ENCODE measurements at places on chromosomes 13 and 19. TPM values are rescaled to one million over a fixed set of nuclear protein-coding genes. Genes with fewer than 3 reads are reported as not detected.

- no peak overlapping the region for H3K27ac ChIP-seq
- H3K27me3 ChIP-seq, result no peaks in the 10 kb centered on the region
- no peaks in the 10 kb centered on the region for H3K36me3 ChIP-seq
- DNase-seq, result no peak
Measured at GRCh38 chr13:93080587-93080986, 146.0 kb upstream of the GPC6 start.

DNA sequence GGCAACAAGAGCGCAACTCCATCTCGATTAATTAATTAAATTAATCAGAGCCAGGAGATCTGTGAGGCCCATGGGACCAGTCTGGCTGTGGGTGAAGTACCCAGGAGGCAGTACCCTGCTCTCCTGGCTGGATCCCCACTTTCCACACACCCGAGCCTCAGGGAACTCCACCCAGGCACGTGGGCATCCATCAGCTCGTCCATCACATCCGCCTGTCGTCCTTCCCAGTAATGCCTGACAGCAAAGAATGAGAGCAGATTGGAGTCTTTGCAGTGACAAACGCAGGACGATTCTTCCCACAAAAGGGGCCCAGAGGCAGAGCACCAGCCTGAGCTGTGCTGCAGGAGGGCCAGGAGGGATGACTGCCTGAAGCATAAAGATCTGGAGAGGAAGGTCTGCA lies 35.8 kb downstream of the VSTM2B start:
- no peak overlapping the region for H3K27ac ChIP-seq
- H3K36me3 ChIP-seq, result no peaks in the 10 kb centered on the region
- no peak overlapping the region for H3K4me3 ChIP-seq
- H3K4me1 ChIP-seq, result peaks cover 12% of the 10 kb centered on the region

DNA sequence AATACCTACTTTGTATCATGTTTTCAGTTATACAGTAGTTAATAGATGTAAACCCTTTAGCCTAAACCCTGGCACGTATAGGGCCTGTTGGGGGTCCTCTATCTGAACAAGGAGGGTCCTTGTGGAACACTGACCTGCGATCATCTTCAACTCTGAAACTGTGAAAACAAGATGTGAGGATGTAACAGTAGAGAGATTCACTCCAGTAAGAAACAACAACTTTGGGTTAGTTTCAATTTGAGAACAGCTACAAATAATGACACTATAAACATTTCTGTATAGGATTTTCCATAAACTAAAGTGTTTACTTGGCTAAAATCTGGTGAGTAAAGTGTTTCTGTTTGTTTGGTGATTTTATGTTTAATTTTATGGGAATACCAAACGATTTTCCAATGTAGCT lies 2.1 kb downstream of the CLC start:
- no peaks in the 10 kb centered on the region for H3K36me3 ChIP-seq
- DNase-seq, result no peak
- peaks cover 19% of the 10 kb centered on the region for H3K4me1 ChIP-seq

DNA sequence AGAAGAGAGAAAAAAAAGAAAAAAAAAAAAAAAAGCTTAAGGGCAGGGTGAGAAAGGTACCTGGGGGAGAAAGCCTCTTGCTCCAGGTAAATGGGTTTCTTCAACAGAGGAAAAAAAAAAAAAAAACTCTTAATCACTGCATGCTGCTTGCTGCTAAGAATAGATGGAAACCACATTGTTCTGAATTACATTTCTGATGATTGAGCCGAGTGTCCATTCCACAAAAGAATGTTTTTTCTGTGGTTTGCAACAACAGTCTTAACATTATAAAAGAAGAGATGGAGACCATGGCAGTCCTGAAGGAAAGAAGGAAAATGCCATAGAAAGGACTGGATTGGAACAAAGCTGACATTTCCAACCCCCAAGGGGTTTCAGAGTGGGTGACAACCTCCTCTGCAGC lies 1312.7 kb downstream of the SLITRK1 start:
- no peak overlapping the region for H3K4me3 ChIP-seq
- no peak for DNase-seq

GRCh38 chr13:78540058-78540457 lies 63.3 kb downstream of the POU4F1 start:
- no peaks in the 10 kb centered on the region for H3K4me1 ChIP-seq
- H3K4me3 ChIP-seq, result no peak overlapping the region
- H3K36me3 ChIP-seq, result no peaks in the 10 kb centered on the region
- peaks cover 22% of the 10 kb centered on the region for H3K27me3 ChIP-seq
- no peak for DNase-seq
- no peak overlapping the region for H3K27ac ChIP-seq

DNA sequence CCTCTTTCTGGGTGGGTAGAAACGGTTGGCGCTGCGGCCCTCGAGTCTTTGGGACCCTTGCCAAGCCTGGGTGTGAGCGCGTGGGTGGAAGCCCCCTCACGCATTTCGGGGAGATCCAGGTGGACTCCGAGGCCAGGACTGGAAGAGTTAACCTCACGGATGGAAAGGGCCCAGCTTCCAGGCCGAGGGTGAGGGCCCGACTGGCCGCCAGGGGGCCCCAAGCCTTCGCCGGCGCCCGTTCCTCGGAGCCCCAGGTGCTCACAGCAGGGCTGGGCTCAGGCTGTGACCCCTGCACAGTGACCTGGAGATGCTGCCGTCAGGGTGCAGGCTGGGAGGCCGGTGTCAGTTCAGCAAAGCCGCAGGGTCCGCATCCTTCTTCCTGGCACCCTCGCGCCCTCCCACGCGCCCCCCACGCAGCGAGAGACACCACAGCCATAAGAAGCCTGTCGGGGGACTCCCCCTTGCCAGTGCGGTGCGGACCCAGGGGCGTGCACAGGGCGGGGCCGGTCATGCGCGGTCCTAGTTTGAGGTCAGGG lies 34.2 kb upstream of the TMEM255B start:
- H3K4me3 ChIP-seq, result peak overlapping the region; percentile 67
- peak; percentile 93 for DNase-seq
- no peaks in the 10 kb centered on the region for H3K36me3 ChIP-seq
- peaks cover 6% of the 10 kb centered on the region for H3K27me3 ChIP-seq
- H3K4me1 ChIP-seq, result peaks cover 6% of the 10 kb centered on the region

- H3K27me3 ChIP-seq, result peaks cover 52% of the 10 kb centered on the region
- H3K4me3 ChIP-seq, result no peak overlapping the region
- peaks cover 27% of the 10 kb centered on the region for H3K4me1 ChIP-seq
- H3K36me3 ChIP-seq, result no peaks in the 10 kb centered on the region
Measured at GRCh38 chr19:10006335-10006708, 4.0 kb downstream of the COL5A3 start.

GRCh38 chr19:10091370-10091687 lies 5.2 kb downstream of the SHFL start:
- H3K4me3 ChIP-seq, result no peak overlapping the region
- no peak for DNase-seq
- H3K27me3 ChIP-seq, result no peaks in the 10 kb centered on the region
- H3K4me1 ChIP-seq, result peaks cover 14% of the 10 kb centered on the region
- no peak overlapping the region for H3K27ac ChIP-seq

DNA sequence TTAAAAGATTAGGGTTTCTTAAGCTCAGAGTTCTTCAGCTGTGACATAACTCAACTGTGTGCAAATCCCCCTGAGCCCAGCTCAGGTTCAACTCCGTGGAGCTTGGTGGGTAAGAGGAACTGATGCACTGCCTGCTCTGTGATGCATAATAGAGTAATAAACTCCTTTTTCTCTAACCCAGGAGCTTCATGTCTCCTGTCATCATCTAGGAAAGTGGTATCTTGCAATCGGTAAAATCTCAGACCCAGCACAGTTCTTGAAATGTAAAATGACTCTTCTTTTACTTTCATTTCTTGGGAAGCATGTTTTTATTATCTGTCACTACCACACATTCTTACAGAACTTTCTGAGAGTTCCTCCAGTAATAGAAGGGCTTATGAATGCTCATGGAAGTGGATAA lies 123.8 kb upstream of the PCDH9 start:
- H3K27ac ChIP-seq, result no peak overlapping the region
- no peak for DNase-seq
- no peak overlapping the region for H3K4me3 ChIP-seq
- H3K27me3 ChIP-seq, result no peaks in the 10 kb centered on the region

DNA sequence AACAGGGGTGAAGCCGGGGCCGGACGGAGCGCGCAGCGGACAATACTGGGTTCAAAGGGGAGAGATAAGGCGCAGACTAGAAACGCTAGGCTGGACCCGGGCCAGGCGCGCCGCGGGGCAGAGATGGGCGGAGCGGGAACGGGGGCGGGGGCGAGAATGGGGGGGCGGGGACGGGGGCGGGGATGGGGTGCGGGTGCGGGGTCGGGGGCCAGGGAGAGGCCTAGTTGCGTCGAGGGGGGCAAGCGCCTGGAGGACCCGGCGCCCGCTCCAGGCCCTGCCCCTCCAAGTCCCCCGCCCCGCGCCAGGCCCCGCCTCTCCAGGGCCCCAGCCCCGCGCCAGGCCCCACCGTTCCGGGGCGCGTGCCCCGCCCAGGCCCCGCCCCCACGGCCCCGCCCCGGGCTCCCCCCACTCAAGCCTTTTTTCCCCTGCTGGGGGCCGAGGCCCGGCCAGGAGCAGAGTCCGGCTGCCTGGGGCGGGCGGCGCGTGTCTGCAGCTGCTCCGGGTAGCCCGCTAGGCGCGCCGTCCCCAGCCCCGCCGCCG lies at the start of gene CERS4:
Gene CERS4, plus strand, starts transcription at position 449 of the 540 bp plus-strand sequence. CDS start 41,707 bp downstream, outside the sequence.
- peaks cover 24% of the 10 kb centered on the region for H3K4me1 ChIP-seq
- no peaks in the 10 kb centered on the region for H3K27me3 ChIP-seq
- peak; percentile 89 for DNase-seq
- H3K27ac ChIP-seq, result peak within 1 kb of the TSS; percentile 94
- peak within 1 kb of the TSS; percentile 83 for H3K4me3 ChIP-seq
- H3K36me3 ChIP-seq, result peaks cover 8% of the 10 kb centered on the region

DNA sequence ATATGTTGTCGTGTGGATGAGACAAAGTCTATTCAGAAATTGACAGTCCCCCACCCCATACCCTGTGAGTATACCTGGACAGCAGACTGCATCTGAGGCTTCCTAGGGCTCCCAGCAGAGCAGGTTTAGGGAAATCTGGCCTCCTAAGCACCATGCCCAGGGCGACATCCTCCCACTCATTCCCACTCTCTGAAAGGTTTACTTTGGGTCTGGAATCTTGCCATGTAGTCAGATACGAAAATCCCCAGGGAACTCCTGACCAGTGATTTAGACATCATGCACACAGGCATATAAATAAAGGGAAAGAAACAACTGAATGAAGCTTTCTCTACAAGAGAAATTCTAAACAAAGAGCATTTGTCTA lies 717 bp upstream of the NALCN start:
- no peaks in the 10 kb centered on the region for H3K36me3 ChIP-seq
- H3K4me3 ChIP-seq, result no peak overlapping the region
- no peak for DNase-seq
- H3K27me3 ChIP-seq, result peaks cover 33% of the 10 kb centered on the region
- H3K27ac ChIP-seq, result no peak overlapping the region

GRCh38 chr13:49373716-49374115 lies 70.1 kb downstream of the CAB39L start:
- H3K27ac ChIP-seq, result no peak overlapping the region
- H3K4me1 ChIP-seq, result peaks cover 21% of the 10 kb centered on the region
- DNase-seq, result no peak
- no peaks in the 10 kb centered on the region for H3K36me3 ChIP-seq
- peaks cover 5% of the 10 kb centered on the region for H3K27me3 ChIP-seq

DNA sequence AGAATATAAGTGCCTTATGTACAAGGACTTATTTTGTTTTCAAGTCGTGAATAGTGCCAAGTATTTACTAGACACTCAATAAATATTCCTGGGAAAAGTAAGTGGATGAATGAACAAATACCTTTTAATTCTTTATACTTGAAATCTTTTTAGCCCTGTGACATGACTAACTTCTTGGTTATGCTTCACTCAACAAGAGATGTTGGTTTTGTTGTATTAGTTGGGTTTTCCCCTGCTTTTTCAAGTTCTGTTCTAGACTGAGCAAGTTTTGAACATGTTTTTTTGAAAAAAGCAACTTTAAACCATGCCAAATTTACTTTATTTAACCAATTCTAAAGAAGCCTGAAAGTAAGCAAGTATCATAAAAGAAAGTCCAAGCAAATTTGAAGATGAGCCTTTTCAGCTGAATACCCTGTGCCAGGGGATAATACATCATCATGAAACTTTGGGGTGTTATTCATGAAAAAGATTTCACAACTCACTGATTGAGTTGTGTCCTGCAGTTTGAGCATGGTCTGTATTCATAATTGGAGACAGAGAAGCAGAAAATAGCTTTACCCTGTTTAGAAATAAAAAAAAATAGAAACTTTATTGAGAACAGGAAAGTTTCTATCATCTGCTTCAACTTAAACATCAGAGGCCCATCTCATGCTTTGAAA lies 11.1 kb downstream of the LMO7 start:
- peaks cover 2% of the 10 kb centered on the region for H3K36me3 ChIP-seq
- DNase-seq, result no peak
- H3K27me3 ChIP-seq, result no peaks in the 10 kb centered on the region
- H3K27ac ChIP-seq, result no peak overlapping the region
- peaks cover 7% of the 10 kb centered on the region for H3K4me1 ChIP-seq
- no peak overlapping the region for H3K4me3 ChIP-seq

DNA sequence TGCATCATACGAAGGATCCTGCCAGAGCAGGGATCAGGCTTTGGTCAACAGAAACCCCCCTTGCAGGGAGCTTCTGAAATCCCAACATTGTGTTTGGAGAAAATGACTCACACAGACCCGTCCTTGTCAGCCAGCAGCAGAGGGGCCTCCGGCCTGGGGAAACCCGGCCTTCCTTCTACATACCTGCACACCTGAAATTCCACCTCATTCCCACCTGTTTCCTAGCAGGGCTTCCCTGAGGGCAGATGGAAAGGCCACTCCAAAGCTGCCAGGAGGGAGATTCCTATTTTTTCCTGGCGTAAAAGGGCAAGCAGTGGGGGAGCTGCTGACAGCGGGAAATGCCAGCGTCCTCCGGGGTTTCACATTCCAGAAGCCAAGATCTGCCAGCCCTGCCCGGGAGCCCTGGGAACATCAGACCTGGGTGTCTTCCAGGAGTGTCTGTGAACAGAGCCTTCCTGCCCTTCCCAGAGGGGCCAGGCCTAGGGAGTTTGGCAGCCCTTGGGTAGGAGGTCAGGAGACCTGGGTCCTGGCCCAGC lies 3.0 kb upstream of the IGFL1 start:
- H3K4me1 ChIP-seq, result no peaks in the 10 kb centered on the region
- no peaks in the 10 kb centered on the region for H3K36me3 ChIP-seq
- DNase-seq, result no peak

DNA sequence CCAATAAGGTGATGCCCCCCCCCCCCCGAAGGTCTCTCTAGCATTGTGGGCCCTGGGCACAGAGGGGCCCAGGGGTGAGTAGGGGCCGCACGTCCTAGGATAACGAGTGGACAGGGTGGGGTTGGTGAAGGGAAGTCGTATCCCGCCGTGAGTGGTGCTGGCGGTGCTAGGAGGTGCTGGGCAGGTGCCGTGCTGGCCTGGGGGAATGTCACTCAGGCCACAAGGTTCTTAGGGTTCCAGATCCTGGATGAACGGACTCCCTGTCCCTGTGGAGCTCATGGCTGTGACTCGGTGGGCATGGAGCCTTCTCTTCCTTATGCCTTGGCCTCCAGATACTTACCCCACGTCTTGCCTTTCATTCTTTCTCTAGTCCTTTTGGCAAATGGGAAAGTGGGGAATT lies 157.4 kb upstream of the SOX1 start:
- H3K4me1 ChIP-seq, result no peaks in the 10 kb centered on the region
- DNase-seq, result no peak
- no peaks in the 10 kb centered on the region for H3K27me3 ChIP-seq
- no peak overlapping the region for H3K27ac ChIP-seq
- H3K36me3 ChIP-seq, result no peaks in the 10 kb centered on the region

PTH2 gene
- total RNA-seq, result not detected

PRSS57 gene
- not detected for total RNA-seq

FAM216B gene
- not detected for total RNA-seq
